ENCODE measurements at places on chromosomes 5 and 9.

- DNase-seq: no peak
These were observed 220.2 kb downstream of the AUH start for GRCh38 chr9:91141407-91141965.

DNA sequence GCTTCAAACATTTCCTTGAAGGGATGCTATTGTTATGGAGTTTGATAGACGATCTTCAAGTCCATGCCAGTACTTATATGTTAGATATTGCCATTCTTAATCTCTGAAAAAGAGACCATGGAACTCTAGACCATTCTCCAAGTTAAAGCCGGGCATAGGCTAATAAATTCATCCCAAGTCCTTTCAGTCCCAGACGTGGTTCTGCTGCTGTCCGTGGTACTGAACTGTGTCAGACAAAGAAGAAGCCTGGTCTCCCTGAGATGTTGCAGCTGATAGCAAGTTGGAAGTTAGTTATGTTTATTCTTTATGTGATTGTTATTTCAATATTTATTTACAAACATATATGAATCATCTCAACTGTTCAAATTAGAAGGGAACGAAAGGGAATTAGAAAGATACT, 158.7 kb downstream of the NMUR2 start:
- DNase-seq: peak; percentile 28

- DNase-seq: no peak
These were observed 161.1 kb upstream of the CDH12 start for GRCh38 chr5:23014266-23014665.

- DNase-seq: no peak
These were observed 286.5 kb downstream of the MAST4 start for GRCh38 chr5:66882606-66883227.

GRCh38 chr5:178586396-178586795, 3.8 kb downstream of the COL23A1 start:
- DNase-seq: no peak

GRCh38 chr5:171840711-171841522, 55.3 kb downstream of the SMIM23 start:
- no peak for DNase-seq

DNA sequence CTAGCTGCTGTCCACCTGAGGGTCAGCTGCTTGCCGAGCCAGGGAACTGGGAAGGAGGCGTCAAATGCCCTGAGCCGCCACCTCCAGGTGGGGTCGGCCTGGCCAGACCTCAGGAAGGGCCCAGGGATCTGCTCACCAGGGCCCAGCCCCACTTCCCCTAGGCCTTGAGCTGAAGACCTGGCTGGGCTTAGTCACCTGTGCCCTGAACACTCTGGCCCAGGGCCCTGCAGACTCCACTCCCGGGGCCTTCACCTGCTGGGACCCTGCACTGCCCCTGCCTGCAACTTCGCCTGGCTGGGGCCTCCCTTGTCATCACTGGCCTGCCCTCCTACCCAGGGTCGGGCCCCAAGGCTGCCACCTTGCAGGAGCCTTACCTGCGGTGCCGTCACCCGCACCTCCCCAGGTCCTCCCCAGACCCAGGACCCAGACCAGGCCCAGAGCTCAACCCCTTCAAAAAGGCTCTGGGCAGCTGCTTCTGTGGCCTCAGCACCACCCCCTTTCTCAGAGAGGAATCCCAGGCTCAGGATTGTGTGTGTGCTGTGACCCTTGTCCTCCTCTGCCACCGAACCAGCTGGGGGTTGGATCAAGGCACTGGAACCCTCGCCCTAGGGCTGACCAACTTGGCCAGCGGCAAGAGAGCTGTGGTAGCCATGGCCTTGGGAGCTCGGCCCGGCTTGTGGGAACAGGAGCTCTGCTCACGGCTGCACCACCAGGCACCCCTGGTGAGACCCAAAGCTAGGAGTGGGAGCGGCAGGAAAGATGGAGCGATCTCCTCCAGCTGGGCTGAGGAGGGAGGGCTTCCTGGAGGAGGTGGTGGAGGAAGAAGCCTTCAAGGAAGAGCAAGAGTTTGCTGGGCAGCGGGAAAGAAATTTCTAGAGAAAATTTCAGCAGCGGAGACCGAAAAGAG, 1.2 kb upstream of the NELFB start:
- DNase-seq: no peak

DNA sequence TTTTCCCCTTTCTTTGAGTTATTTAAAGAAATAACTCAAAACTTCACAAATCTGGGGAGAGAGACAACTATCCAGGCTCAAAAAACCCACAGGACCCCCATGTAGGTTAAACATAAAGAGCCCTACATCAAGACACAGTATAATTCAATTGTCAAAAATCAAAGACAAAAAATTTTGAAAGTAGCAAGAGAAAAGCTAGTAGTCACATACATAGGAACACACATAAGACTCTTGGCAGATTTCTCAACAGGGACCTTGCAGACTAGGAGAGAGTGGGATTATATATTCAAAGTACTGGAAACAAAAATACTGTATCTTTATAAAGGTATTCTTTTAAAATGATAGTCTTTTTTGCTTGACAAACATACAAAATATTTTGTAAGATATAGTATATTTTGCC, 296.9 kb downstream of the OSTF1 start:
- no peak for DNase-seq

GRCh38 chr9:137230705-137231371, at the start of gene SLC34A3:
Gene SLC34A3 (plus strand): TSS chr9:137230901. CDS start chr9:137231703, 802 bp downstream.
- DNase-seq: no peak

GRCh38 chr5:142307146-142307890, 17.5 kb downstream of the SPRY4 start:
- no peak for DNase-seq

- DNase-seq: no peak
These were observed 110.6 kb downstream of the EBF1 start for GRCh38 chr5:158988987-158989730.

Measured in right hindlimb (tissue), 1 donor.